ENCODE measurements at places on chromosomes 11 and 22.

DNA sequence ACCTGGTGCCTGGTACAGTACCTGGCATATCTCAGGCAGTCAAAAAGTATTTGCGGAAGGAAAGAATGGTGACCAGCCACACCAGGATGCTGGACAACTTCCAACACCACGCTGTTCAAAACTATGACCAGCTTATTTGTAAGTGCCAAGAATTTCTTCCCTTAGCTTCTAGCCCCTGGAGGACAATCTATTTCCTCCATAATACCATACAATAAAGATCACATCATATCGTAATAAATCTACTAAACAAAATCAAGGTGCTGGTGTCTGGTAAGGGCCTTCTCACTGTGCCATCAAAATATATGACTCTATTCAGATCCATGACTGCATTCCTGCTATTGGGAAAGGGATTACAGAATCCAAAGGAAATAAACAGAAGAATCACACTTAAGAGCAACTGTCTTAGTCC lies 51.5 kb downstream of the ALG9 start:
- DNase-seq = no peak

DNA sequence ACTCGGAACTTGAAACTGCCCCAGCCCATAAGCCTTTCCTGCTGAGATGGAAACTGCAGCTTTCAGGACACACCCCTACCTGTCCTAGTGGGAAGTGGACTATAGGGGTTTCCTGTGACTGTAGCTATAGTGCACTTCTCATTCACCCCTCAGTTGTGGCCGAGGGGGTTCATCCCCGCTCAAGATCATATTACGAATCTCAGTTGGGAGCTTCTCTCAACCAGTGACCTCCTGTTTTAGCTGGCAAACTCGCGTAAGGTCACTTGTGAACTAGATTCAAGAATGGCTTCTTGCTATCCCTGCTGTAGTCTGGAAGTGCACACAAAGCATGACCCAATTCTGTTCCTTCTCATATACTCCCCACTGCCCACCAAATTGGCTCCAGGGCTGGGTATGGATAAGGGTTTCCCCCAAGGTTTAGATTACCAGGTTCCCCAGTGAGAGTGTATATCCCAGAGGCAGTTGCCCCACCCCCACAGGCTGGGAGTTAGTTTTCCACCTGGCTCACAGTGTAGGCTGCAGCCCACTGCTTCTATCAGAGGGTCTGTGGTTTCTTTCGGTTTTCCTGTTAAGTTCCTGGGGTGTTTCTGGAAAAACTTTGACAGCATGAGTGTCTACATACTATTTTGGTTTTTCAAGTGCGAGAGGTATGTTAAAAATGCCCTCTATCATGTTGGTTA lies 812.9 kb downstream of the JRKL start:
- DNase-seq = no peak

DNA sequence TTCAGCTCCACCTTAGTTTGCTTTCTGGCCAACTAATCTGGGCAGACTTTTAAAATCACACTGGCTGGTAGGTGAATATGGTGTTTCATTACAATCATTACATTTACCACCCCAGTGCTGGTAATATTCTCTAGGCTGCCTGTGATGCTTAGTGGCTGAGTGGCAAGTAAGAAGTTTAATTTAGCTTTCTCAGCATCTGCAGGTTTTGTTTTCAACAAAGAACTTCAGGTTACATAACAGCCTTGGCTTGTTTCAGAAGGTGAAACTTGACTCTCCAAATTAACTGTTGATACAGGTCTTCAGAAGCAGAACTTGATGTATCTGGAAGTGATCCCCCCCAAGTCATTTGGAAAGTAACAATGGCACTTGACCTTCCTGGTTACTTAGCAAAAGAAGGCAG lies 423.3 kb upstream of the CCDC90B start:
- DNase-seq = no peak

- DNase-seq = no peak
Measured at GRCh38 chr11:129210831-129211181, 18.7 kb upstream of the ARHGAP32 start.

- no peak for DNase-seq
Measured at GRCh38 chr11:86787656-86788055, 12.7 kb upstream of the PRSS23 start.

DNA sequence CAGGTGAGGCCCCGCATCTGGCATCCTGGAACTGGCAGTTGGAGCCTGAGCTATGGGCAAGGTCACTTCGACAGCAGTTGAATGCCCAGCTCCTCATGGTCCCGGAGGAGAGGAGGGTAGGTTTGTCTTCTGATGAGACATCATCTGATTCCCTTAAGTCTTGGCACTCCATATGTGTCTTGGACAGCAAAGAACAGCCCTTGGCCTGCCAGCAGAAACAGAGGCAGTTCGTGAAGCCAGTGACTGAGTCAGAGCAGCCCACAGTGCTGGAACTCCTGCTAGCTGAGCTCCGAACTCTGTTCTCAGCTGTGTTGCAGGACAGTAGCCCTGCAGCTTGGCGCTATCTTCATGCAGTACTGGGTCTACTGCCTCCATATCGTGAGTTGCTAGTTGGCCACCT lies 1.0 kb downstream of the DNHD1 start:
- no peak for DNase-seq
